T-cell (primary cell): ENCODE measurements at places on chromosomes 13 and 19. TPM values are rescaled to one million over a fixed set of nuclear protein-coding genes. Genes with fewer than 3 reads are reported as not detected.

ZNF547 gene
- 0.78 TPM for total RNA-seq

SOX1 gene
- not detected for total RNA-seq

PNMA8C gene
- total RNA-seq = not detected

IGFL2 gene
- 0.32 TPM for total RNA-seq

TMEM145 gene
- not detected for total RNA-seq

OR10H5 gene
- total RNA-seq = not detected

CCNA1 gene
- total RNA-seq = not detected

CILP2 gene
- total RNA-seq = 1.3 TPM

ZNF177 gene
- 1.5 TPM for total RNA-seq

CLEC17A gene
- 1.8 TPM for total RNA-seq

ZNF837 gene
- 5.9 TPM for total RNA-seq

FGF22 gene
- 2.8 TPM for total RNA-seq

POP4 gene
- 50.1 TPM for total RNA-seq

KANK2 gene
- total RNA-seq = 0.68 TPM
